ENCODE measurements at places on chromosomes 11 and 22.

DNA sequence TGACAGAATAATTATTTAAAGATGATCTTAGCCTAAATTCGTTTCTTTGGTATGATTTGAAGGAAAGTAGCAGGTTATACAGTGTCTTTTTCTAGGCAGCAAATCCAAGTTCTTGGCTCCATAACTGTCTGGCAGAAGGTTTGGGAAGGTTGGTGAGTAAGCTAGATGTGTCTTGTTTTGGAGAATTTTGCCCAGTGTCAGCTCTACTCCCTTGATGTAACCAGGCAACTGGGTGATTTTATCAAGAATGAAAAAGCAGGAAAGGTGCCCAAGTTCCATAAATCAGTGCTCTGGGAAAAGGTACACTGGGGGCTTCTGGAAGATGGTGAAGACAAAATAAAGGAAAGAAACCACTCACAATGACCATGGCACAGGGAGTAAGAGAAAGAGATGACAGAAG, 71.5 kb upstream of the USP47 start:
- DNase-seq: no peak

DNA sequence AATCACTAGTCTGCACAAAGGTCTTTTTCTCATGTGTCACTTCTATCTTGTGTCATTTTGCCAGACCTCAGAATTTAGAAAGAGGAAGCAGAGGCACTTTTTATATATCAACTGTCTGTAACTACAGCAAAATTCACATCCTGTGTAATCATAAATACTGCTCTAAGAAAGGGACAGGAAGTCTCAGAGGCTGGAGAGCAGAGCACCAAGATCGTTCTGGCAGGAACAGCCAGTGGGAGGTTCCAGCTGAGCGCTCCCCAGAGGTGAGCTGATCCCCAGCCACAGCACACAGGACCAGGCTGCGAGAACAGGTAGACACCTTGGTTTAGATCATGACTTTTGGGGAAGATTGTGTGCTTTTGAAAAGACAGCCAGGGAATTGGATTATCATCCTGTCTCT, at the start of gene MS4A7:
Gene MS4A7, plus strand, starts transcription at position 179 of the 400 bp plus-strand sequence. CDS start 4,610 bp downstream, outside the sequence.
- DNase-seq: no peak

DNA sequence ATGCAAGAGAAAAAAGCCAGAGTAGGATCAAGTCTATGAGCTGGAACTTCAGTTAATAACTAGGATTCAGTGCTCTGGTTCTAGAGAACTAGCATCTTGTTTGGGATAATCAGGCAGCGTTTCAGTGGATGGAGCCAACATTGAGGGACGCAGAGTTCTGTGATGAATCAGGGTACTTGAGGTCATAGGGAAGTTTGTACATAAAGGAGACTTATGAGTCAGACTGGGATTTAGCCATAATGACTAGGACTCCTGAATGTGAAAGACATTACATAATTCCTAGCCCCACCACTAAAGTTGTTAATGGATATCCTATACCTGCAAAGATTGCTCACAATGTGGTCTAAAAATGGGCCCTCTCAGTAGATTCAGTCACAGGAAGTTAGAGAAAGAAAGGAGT, 6.8 kb downstream of the SLN start:
- no peak for DNase-seq

GRCh38 chr11:65431451-65432099, 9.0 kb downstream of the NEAT1 start:
- DNase-seq: no peak

GRCh38 chr11:104763930-104764709, 134.1 kb downstream of the CASP12 start:
- DNase-seq: no peak

DNA sequence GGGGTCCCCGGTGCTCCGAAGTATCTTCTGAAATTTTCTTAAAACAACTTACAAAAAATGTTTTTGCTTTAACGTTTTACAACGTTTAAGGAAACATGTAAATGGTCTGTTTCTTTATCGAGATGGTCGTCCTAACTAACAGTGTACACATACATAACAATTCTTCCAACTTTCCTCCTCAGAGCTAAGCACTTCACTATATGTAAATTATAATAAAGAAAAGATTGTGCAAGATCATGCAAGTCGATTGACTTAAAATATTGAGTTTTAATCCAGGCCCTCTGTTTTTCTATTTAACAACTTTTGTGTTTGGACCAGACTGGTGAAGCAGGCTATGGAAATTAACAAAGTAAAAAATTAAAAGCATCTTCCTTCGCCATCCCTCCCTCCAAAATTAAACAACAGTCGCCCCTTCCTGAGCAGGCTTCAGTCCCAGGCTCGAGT, 4.9 kb downstream of the ALX4 start:
- DNase-seq: no peak

GRCh38 chr11:22337596-22338485, at the start of gene SLC17A6:
Gene SLC17A6 (plus strand): TSS chr11:22338381. CDS start chr11:22338534, 153 bp downstream.
- no peak for DNase-seq

DNA sequence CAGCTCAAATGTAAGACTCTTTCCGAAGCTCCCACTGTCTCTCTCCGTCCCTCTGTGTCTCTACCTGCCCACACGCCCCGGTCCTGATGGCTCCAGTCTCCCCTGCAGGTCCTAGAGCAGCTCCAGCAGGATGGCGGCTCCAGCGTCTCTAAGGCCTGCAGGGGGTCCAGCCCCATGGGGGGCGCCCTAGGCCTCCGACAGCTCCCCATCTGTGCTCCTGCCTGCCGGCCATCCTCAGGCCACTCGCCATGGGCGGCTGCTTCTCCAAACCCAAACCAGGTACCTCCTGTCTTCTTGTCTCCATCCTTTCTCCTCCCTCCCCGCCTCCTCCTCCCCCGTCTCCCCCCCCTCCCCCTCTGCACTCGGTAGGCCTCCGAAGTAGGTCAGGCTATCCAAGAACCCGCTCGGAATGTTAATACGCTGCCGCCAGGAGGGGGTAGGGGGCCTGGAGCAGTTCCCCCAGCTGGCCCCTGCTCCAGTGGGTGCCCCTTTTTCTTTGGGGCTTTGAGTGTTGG, 699 bp downstream of the AIFM3 start:
- DNase-seq: no peak

- DNase-seq: no peak
These were observed 51.7 kb upstream of the PAK1 start for GRCh38 chr11:77525455-77526091.

GRCh38 chr22:27654546-27655445, 146.8 kb downstream of the MN1 start:
- no peak for DNase-seq

- DNase-seq: no peak
These were observed 38.3 kb upstream of the CXCR5 start for GRCh38 chr11:118845369-118845768.

- DNase-seq: no peak
These were observed 134.0 kb upstream of the TEAD1 start for GRCh38 chr11:12540075-12540680.

- DNase-seq: no peak
These were observed 80.7 kb downstream of the PACS1 start for GRCh38 chr11:66150725-66151124.

- no peak for DNase-seq
These were observed 156.9 kb downstream of the DBX1 start for GRCh38 chr11:20003351-20003750.

DNA sequence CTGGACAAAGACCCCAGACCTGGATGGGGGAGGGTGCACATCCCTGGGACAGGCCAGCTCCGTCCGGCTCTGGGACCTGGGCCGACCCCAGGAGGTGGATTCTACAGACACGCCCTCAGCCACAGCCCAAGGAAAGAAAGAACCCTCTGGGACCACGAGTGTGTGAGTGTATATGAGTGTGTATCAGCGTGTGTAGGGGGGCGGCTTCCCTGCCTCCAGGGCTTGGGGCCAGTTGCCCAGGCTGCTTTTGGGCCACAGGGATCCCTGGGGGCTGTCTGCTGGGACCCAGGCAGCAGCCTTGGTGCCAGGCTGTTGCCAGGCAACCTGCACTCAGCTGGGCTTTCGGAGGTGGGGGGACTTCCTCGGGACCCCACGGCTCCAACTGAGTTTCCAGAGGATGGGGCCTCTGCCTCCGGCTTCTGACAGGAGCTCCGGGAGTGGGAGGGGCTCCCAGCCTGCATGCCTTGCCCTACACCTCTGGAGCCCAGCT, 8.9 kb downstream of the DUSP8 start:
- no peak for DNase-seq

DNA sequence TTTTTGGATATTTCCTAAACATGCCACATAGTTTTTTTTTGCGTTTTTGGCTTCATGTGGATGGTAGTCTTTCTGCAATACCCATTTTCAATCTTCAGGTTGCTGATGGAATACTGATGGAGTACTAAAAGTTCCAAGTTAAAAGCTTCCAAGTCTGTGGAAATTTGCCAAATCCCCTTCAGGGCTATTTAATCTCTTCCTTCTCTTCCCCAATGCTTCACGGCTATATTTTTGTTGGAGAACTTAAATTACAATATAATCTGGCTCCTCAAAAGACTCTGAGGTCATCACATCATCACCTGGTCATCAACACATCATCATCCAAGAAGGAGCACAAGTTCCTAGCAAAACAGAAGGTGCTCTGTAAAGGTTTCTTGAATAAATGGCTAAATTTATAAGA, 881.0 kb upstream of the TENM4 start:
- DNase-seq: no peak

DNA sequence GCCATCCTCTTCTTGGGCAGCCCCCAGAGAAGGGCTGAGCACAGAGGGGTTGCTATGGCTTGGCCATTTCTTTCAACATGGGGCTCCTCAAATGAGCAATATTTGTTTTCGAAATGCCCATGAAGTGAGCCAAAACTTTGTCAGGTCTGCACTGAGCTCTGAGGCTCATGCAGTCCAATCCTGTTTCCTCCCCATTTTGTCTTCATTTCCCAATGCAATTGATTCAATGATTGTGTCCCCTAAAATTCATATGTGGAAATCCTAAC, 60.6 kb upstream of the CD44 start:
- no peak for DNase-seq

DNA sequence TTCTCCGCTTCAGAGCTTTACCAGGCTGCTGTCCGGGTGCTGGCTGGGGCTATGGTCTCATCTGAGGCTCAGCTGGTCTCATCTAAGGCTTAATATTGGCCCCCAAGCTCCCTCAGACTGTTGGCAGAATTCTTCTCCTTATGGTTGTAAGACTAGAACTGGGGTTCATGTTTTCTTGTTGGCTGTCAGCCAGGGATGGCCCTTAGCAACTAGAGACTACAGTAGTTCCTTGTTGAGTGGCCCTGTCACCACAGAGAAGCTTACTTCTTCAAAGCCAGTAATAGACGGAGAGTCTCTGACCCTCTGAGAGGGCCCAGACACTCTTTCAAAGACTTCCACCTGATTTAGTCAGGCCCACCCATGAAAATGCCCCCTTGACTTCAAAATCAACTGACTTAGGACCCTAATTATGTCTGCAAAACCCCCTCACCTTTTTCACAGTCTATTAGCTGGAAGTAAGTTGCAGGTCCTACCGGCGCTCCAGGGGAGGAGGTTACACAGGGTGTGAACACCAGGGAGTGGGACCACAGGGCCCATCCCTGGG, 24.2 kb upstream of the TREH start:
- no peak for DNase-seq

- no peak for DNase-seq
These were observed 66.6 kb upstream of the RDX start for GRCh38 chr11:110362971-110363509.
